Astrocyte of the hippocampus (primary cell): ENCODE measurements at places on chromosomes 16 and 17.

- DNase-seq = no peak
Measured at GRCh38 chr17:27808628-27809027, 8.3 kb upstream of the NOS2 start.

GRCh38 chr16:23668873-23669272 is 9.8 kb upstream of the PLK1 start:
- DNase-seq = no peak

GRCh38 chr16:89401641-89402445 is 88.5 kb downstream of the ANKRD11 start:
- DNase-seq = no peak

DNA sequence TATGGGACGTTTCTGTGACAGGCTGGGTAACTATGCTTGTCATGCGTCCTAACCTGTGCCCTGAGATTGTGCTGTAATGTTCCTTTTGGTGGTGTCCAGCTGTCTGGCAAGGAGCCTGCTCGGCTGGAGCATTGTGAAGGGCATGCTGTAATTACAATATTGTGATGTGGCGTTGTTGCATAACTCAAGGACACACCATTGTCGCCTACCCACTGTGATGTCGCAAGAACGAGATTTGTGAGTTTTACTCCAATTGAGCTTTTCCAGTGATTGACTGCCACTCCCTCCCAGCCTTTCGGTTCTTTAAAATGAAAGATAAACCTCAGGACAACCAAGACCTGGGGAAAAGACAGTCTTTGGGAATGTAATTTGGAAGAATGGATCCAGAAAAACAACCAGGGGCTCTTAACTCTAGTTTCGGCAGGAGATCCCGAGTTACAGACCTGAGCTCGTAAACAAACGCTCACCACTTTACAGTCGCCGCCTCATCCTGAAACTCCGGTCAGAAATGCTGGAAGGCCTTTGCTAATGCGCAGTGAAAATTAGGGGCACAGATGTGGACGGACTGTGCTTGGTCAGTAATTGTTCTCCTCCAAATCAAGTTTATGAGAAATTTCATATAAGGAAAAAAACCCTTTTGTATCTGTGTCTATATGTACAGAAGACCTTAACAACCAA is 1.3 kb downstream of the ZNF750 start:
- no peak for DNase-seq

GRCh38 chr17:37446027-37446426 is 39.3 kb downstream of the TADA2A start:
- peak; percentile 86 for DNase-seq

DNA sequence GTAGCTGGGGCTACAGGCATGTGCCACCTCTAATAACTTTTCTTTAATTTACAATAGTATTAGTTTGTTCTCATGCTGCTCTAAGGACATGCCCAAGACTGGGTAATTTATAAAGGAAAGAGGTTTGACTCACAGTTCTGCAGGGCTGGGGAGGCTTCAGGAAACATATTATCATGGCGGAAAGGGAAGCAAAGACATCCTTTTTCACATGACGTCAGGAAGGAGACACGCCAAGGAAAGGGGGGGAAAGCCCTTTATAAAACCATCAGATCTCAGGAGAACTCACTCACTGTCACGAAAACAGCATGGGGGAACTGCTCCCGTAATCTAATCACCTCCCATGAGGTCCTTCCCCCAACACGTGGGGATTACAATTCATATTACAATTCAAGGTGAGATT is 18.3 kb downstream of the IL4R start:
- DNase-seq = no peak

GRCh38 chr17:20294120-20294519 is 173.2 kb downstream of the LGALS9B start:
- DNase-seq = no peak

- DNase-seq = peak; percentile 15
Measured at GRCh38 chr17:41692722-41693521, 4.2 kb downstream of the EIF1 start.

DNA sequence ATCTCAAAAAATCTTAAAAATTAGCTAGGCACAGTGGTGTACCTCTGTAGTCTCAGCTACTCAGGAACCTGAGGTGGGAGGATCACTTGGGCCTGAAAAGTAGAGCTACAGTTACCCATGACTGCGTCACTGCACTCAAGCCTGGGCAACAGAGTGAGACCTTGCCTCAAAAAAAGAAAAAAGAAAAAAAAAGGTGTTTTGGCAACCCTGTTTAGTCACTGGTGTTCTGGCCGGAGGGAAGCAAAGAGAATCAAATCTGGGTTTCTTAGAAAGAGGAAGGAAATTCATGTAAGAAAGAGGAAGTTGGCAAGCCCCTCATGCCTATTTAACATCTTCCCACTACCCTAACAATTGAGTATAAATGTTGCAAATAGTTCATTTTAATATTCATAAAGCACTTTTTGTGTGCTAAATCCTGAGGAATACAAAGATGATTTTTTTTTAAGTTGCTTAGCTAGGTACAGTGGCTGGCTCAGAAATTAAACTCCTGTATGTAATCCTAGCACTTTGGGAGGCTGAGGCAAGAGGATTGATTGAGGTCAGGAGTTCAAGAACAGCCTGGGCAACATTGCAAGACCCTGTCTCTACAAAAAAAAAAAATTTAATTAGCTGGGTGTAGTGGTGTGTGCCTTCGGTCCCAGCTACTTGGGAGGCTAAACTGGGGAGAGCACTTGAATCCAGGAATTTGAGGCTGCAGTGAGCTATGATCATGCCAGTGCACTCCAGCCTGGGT is 6.5 kb upstream of the USP32 start:
- no peak for DNase-seq

DNA sequence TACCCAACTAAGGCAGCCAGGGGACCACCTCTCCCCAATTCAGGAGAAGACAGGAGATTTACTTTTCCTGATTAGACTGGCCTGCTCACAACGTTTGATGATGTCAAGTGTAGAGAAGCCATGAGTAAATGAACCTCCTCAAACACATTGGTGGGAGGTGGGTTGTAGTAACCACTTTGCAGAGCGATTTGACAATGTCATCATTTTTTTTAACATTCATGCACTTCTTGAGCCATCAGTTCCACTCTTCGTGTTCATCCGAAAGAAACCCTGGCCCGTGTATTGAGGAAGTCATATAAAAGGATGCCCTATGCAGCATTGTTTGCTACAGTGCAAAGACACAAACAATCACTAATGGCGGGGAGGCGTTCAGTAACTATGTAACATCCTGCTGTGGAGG is 5.5 kb upstream of the KRT19 start:
- DNase-seq = no peak

- no peak for DNase-seq
Measured at GRCh38 chr16:89905511-89906139, 13.0 kb upstream of the MC1R start.

GRCh38 chr16:77393955-77394354 is 40.9 kb downstream of the ADAMTS18 start:
- no peak for DNase-seq

DNA sequence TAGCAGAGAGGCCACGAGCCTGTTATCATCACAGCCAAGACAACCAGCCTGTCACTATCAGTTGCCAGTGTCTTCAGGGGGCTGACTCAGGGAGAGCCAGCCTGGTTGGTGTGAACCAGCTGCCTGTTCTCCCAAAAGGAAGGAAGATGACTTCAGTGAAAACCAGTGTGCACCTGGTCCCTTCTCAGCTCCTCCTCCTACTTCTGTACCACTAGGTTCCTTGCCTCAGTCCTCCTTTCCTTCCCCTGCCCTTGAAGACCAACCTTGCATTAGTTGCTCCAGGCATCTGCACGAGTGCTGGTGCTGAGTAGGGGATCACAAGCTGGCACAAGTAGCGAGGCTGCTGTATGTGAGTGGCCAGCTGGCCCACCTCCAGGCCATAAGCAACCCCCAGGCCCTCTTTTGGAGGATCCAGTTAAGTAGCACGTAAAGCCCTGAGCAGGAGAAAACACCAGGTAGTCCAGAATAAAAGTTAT is 8.5 kb downstream of the TUBG1 start:
- DNase-seq = no peak

- DNase-seq = no peak
Measured at GRCh38 chr16:49638673-49639610, 217.0 kb downstream of the ZNF423 start.

- no peak for DNase-seq
Measured at GRCh38 chr16:89200850-89201411, 594 bp upstream of the SLC22A31 start.

DNA sequence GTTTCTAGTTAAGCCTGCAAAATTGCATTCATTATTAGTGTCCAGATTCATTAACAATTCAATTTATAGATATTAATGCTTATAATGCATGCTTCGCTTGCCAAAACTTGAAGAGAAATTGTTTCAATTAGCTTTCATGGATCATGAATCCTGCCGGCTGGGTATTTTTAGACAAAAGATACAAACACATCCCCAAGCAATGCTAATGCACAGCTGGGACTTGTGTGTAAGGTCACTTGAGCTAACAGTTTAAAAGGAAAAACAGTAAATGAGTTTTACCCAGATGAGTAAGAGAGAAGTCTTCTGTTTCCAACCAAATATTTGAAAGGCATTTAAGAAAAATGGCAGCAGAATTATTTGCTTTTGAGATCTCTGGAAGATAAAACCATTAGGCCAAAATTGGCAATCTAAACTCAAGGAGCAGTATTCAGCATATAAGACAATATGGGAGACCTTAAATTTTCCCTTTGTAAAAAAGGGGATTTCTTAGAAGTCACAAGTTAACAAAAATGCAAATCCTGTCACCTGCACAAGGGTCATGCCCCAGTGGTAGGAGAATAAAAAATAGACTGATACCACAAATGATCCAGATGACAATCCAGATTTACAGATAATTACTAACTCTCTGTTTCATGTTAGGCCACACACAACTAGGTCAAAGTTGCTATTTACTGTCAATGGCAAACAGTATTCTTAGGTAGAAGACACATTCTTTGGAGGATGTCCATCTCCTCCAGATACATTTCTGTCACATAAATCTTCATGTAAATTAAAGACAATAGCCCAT is 418.4 kb upstream of the PMFBP1 start:
- DNase-seq = no peak
